Right renal cortex interstitium (tissue), 3 donors: ENCODE measurements at places on chromosomes 13 and 19. TPM values are rescaled to one million over a fixed set of nuclear protein-coding genes. Genes with fewer than 3 reads are reported as not detected.

The NLRP11 gene
- polyA plus RNA-seq, result 0.15 TPM

The FGF21 gene
- polyA plus RNA-seq, result not detected

The ZNF69 gene
- 16.8 TPM for polyA plus RNA-seq

The SMIM44 gene
- not detected for polyA plus RNA-seq

The KLK2 gene
- polyA plus RNA-seq, result 0.22 TPM

The MCEMP1 gene
- 0.44 TPM for polyA plus RNA-seq

The CGB5 gene
- polyA plus RNA-seq, result not detected

The SLC44A2 gene
- 191 TPM for polyA plus RNA-seq

The PRR19 gene
- polyA plus RNA-seq, result 0.86 TPM

The IFNL3 gene
- not detected for polyA plus RNA-seq

The ZNF534 gene
- polyA plus RNA-seq, result 0.58 TPM

The SLC15A1 gene
- polyA plus RNA-seq, result 10.1 TPM

The ZNF57 gene
- polyA plus RNA-seq, result 8.6 TPM

The SYT3 gene
- polyA plus RNA-seq, result 0.65 TPM

The ASF1B gene
- polyA plus RNA-seq, result 16.3 TPM

The C19orf85 gene
- not detected for polyA plus RNA-seq

The EPSTI1 gene
- 15.0 TPM for polyA plus RNA-seq

The RYR1 gene
- polyA plus RNA-seq, result 4.6 TPM

The CGB2 gene
- not detected for polyA plus RNA-seq

The IL17D gene
- 7.2 TPM for polyA plus RNA-seq

The TPTE2 gene
- polyA plus RNA-seq, result 0.23 TPM
